ENCODE measurements at places on chromosomes 6 and 20.

DNA sequence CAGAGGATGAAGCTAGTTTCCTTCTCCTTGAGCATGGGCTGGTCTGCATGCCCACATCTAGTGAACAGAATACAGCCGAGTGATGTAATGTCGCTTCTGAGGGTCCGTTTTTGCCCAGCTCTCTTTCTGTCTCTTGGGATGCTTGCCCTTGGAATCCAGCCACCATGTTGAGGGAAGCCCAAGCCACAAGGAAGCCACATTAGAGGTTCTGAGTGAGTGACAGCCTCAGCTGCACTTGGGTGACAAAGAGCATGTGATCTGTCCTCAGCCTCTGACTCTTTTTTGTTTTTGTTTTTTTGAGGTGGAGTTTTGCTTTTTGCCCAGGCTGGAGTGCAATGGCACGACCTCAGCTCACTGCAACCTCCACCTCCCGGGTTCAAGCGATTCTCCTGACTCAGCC is 100.6 kb upstream of the SALL4 start:
- DNase-seq, result no peak

GRCh38 chr6:114055763-114056162 is 84.8 kb upstream of the HDAC2 start:
- no peak for DNase-seq

DNA sequence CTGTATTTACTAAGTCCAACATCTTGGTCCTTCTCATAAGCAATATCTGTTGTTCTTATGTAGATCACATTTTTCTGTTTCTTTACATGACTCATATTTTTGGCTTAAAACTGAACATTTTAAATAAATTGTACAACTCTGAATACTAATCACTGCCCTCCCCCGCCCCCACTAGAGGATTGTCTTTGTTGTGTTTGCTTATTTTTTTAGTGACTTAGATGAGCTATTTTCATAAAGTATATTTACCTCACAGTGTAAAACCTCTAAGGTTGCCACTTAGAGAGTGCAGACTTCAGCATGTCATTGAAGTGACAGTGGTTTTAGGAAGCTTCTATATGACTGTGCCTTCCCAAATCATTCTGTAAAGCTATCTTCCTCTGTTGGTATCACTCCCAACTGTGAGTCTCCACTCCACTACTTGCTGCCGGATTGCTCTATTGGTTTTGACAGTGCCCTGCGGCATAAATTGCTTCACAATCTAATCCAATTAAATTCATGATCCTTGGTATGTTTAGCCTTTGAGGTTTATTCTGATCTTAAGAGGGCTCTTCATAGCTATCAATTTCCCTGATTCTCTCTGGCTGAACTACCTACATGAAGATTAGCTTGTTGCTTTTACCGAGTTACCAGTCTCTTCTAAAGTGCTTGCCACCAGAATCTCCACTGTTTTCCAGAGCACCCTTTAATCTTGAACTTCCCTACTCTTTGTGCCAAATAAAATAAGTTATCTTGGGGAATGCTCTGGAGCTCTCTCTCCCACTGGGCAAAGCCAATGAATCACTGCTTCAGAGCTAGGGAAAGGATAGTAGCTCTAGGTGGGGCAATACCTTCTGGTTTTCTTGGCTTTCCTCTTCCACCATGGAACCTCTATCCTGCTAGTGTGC is 33.0 kb downstream of the SPTLC3 start:
- DNase-seq, result no peak

DNA sequence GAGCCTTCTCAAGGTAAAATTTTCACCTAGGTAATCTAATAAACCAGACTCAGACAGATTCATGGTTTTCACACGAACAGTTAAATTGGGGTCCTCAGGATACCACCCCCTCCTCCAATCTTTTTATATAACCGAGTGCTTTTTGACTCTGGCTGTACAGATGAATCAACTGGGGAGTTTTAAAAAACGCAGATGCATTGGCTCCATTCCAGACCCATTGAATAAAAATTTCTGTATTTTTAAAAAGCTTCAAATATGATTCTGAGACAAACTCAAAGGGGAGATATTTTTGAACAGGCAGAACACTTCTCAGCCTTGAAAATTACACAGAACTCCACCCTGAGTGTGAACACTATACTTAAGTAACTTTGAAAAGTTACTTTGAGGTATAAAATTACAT is 7.2 kb downstream of the UTRN start:
- DNase-seq, result no peak

DNA sequence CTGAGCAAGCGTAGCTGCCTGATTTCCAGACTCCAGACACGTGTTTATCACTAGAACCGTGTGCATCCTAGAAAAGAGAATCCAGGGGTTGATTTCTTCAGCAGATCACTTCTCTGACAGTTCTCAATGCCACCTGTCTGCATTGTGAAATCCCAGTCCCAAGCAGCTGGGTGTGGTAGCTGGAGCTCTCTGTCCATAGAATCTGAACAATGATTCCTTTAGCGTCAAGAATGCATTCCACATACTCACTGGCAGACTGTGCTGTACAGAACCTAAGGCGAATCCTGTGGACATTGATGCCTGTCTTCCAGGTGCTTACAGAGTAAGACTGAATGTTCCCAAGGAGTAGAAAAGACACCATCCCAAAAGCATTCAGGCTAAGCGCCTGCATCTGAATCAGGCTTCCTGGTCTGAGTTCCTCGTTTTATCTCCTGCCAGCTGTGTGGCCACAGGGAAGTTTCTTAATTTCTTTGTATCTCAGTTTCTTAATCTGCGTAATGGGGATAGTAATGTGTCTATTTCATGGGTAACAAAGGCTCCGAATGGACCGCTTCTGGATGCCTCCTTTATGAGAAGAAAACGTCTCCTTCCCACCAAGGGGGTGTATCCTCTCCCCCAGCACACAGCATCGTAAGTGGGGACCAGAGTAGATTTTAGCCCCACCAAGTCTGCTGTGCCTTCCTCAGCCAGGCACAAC is 10.4 kb upstream of the TRAF3IP2 start:
- no peak for DNase-seq

DNA sequence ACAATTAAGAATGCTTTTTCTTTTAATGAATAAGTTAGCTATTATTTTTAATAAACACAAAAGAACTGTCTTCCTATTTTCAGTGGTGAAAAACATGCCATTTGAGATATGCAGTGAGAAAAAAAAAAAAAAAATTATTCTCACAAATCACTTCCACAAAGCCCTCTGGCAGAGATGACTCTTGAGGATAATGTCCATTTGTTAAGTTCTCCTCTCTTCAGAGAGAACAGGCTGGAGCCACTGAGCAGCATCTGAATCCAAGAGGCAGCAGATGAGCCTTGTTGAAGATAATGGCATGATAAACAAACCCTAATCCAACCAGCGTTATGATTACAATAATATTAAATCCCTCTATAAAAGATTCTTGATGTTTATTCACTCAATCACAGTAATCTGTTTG is 105.0 kb downstream of the PTPRK start:
- no peak for DNase-seq

DNA sequence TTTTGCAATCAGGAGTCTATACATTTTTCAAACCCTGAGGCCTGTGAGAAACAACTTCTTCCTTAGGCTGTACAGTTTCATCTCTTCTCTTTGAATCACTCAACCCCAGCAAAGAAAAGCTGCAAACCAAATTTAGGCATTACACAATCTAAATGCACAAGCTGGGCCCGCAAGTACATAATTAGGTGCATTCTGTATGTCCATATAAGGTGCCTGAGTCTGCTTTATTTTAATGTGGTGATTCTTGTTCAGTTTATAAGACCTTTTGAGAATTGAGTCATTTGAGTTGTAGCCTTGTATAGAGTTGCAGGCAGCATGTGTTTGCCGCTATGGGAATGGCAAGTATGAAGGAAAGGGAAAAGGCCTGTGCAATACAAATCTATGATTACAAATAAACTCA is 709.6 kb upstream of the MARCKS start:
- no peak for DNase-seq

DNA sequence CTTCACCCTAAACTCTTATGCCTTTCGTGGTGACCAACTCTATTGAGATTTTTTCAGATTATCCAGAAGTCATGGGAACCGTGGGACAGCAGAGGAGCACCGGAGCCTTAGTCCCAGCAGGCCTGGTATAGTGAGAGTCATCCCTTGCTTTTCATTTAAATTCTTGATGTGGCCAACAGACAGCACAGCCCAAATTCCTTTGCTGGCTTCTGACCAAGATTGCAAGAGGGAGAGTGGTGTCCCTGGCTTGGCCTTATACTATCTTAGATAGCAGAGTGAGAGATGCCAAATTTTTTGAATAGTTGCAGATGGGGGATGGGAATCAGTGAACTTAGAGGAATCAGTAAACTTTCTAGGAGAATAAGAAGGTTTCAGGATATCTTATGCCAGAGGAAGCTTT is 7.8 kb downstream of the STX11 start:
- DNase-seq, result no peak

DNA sequence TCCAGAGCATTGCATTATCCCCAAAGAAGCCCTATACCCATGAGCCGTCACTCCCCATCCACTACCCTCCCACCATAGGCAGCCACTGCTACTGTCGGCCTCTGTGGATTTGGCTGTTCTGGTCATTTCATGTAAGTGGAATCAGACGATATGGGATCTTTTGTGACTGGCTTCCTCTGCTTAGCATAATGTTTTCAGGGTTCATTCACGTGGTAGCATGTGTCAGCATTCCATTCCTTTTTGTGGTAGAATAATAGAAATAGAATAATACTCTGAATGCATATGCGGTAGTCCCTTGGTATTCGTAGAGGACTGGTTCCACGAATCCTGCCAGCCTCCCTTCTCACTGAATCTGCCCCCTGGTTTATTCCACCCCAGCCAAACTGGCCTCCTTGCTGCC is 402.6 kb upstream of the SULF2 start:
- no peak for DNase-seq

GRCh38 chr6:36387440-36388303 is at the start of gene ETV7:
Gene ETV7, minus strand, starts transcription at chr6:36387669. Its CDS starts 128 bp downstream, at chr6:36387541.
- DNase-seq, result peak; percentile 56

GRCh38 chr20:63750807-63751470 is 11.4 kb downstream of the SLC2A4RG start:
- DNase-seq, result peak; percentile 67

DNA sequence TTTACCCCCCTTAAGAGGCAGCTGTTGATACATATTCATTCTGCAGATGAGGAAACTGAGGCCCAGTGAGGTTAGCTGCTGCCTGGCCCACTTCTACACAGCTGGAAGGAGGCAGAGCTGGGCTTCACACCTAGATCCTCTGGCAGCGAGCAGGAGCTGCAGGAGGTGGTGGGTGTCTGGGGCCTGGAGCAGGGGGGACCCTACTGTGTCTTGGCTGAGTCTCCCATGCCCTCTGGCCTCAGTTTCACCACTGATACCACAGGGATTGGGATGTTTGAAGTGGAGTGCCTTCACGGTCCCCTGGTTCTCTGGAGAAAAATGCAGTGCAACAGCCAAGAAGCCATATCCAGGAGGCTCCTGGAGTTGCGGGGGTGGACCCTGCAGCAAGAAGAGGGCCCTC is 8.2 kb upstream of the BPIFA2 start:
- no peak for DNase-seq

DNA sequence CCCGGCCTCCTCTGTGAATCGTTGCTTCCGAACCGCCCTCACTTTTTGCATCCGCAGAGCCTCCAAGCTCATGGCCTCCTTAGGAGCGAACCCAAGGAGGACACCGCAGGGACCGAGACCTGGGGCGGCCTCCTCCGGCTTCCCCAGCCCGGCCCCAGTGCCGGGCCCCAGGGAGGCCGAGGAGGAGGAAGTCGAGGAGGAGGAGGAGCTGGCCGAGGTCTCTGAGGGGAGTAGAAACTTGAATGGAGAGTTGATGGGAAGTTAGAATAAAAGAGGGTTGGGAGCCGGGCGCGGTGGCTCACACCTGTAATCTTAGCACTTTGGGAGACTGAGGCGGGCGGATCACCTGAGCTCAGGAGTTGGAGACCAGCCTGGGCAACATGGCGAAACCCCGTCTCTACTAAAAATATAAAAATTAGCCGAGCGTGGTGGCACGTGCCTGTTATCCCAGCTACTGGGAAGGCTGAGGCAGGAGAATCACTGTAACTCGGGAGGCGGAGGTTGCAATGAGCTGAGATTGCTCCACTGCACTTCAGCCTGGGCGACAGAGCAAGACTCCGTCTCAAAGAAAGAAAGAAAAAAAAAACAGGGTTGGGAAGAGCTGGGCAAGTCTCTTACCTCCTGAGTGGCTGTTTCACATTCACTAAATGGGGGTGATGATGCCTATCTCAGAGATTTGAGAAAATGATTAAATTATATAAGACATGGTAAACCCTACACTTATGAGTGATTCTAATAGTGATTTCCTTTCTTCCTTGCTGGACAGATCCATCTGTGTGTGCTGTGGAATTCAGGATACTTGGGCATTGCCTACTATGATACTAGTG is 805 bp downstream of the MSH5 start:
- DNase-seq, result no peak

GRCh38 chr20:58989196-58989595 is 8.1 kb downstream of the NELFCD start:
- DNase-seq, result no peak

GRCh38 chr6:157800420-157801237 is 22.4 kb upstream of the SNX9 start:
- DNase-seq, result no peak

GRCh38 chr6:56222499-56222898 is 24.9 kb downstream of the COL21A1 start:
- no peak for DNase-seq

GRCh38 chr6:30741063-30741779 is 1.3 kb downstream of the FLOT1 start:
- no peak for DNase-seq

DNA sequence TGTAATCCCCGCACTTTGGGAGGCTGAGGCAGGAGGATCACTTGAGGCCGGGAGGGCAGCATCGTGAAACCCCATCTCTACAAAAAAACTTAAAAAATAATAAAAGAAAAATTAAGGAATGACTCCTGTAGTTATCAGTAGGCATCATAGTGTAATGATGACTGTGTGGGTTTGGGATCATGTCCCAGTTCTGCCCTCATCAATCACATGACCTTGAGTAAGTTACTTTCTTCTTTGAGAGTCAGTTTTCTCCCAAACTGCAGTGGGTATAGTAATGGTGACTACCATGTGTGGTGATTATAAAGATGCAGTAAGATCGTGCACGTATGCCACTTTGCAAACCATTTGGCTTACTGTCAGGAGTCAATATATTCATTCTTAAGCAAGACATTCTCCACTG is 89.2 kb downstream of the TXNDC5 start:
- no peak for DNase-seq

DNA sequence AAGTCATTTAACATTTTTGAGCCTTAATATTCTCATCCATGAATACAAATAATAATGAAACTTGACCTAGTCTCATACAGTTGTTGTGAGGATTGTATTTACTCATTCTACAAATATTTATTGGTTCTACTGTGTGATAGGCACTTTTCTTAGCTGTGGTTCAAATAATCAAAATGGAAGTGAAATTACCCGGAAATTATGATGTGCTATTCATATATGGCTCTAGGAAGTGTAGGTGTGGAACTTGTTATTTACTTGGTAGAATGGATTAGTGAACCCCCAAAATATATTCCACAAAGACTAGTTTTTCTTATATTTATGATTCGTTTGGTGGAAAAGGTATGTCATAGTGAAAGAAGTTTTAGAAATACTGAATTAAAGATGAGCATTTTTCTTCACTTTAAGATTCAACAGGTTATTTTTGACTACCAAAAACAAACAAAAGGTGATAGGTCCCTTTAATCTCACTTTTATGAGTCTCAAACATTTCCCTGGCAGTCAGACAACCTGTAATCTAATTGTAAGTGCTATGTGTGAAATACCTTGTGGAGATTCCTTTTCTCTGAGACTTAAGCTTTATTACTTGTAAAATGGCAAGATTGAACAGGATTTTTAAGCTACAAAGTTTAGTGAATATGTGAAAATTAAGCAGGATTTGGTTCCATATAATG is 77.8 kb downstream of the STXBP5 start:
- no peak for DNase-seq

- no peak for DNase-seq
These were observed 99.4 kb downstream of the HFE start for GRCh38 chr6:26186652-26187051.

GRCh38 chr20:63097336-63097831 is 90.6 kb upstream of the BHLHE23 start:
- DNase-seq, result no peak

Data from CD4-positive, alpha-beta T cell treated with Interleukin-17A for 1 hour (primary cell).